ENCODE measurements at places on chromosomes 11 and 22. TPM values are rescaled to one million over a fixed set of nuclear protein-coding genes. Genes with fewer than 3 reads are reported as not detected.

SLC22A25 gene
- total RNA-seq: not detected

DNA sequence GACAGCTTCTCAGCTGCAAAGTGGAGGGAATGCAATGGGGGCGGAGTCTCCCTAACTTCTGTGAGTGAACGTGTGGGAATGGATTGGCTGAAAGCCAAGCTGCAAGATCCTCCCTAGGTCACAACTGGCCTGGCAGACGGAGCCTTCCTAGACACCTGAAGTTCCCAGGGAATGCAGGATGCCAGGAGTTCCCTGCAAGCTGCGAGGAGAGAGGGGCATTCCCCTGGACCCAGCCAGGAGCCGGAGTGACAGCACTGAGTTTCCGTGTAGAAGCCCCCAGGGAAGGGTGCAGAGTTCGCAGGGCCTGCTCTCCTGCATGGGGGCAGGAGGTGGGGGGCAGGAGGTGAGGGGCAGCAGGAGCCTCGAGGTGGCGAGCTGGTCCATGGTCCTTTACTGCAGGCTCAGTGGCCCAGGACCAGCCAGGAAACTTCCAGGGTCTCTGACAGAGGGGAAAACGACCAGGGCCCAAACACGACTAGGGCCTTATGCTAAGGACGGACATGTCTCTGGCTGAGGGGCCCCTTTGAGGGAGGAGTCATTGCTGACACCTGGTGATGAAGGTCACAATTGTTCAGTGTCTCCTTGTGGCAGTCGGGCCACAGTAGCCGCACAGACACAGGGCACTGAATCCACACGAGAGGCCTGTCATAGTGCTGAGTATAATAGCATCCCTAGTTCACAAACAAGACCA is 141.4 kb downstream of the FBXO7 start:
- no peak for DNase-seq

GRCh38 chr11:18265949-18266348 is at the start of gene SAA1:
SAA1 (plus strand) TSS chr11:18266264; CDS start chr11:18266888, 624 bp downstream.
- DNase-seq: peak; percentile 34

OR10A2 gene
- total RNA-seq: not detected

- DNase-seq: no peak
These were observed 28.5 kb downstream of the ZNF280B start for GRCh38 chr22:22479999-22480532.

- DNase-seq: no peak
These were observed 36.4 kb downstream of the RAB30 start for GRCh38 chr11:83035070-83035854.

DNA sequence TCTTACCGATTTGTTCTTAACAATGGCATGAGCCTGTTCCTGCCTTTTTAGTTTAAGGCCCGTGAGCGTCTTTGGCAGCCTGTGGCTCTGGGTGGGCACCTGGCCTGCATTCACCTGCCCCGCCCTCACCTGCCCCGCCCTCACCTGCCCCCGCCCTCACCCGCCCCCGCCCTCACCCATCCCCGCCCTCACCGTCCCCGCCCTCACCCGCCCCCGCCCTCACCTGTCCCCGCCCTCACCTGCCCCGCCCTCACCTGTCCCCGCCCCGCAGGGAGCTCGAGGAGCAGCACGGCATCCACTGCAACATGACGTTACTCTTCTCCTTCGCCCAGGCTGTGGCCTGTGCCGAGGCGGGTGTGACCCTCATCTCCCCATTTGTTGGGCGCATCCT is 14.2 kb downstream of the GATD1 start:
- peak; percentile 57 for DNase-seq

- DNase-seq: no peak
These were observed 715.8 kb upstream of the LRRC4C start for GRCh38 chr11:42175203-42175602.

DNA sequence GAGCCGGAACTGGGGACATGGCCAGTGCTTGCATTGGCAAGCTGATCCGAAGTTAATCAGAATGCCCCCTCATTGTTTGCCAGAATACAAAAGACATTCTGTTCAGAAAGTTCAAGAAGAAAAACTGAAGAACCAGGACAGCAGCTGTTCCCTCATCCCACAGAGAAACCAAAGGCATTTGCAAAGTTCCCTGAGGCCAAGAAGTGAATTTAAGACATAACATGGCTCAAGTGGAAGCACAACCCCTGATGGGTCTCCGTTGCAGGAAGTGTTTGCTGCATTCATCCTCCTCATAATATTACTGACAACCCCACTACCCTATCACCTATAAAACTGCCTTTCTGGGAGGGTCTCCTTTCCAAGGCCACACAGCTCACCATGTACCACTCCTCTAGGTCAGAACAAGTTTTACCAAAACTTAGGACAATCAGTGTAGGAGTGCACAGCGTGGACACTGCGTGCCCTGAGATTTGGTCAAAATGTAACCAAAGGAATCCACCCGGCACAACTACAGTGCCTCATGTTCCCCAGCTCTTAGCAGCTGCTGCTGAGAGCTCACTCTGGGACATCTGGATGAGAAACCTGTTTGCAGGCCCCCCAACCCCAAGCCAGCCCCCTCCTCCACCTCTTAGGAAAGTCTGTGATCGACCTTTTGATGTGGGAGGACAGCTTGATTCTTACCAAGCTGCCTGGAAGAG is 101.6 kb upstream of the AKIP1 start:
- DNase-seq: no peak

DDTL gene
- 4.1 TPM for total RNA-seq

DNA sequence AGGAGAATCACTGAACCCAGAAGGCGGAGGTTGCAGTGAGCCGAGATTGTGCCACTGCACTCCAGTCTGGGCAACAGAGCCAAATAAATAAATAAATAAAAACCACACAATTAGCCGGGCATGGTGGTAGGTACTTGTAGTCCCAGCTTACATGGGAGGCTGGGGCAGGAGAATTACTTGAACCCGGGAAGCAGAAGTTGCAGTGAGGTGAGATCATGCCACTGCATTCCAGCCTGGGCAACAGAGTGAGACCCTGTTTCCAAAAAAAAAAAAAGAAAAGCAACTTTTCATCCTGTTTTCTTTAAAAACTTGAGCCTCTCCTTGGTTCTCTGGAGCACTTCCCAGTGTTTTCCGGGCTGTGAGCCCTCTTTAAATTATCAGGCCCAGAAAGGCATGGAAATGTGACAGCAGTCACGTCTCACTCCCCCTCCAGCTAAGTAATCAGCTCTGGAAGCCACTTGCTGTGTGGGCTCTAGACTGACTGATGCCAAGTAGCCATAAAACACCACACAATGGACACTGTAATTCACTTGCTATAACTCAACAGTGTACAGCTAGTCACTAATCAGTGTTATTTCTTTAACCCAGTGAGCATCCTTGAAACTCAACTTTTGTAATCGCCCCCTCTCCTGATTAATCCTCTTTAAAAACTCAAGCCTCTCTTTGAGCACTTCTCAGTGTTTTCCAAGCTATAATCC is 13.0 kb upstream of the MCHR1 start:
- no peak for DNase-seq

DNA sequence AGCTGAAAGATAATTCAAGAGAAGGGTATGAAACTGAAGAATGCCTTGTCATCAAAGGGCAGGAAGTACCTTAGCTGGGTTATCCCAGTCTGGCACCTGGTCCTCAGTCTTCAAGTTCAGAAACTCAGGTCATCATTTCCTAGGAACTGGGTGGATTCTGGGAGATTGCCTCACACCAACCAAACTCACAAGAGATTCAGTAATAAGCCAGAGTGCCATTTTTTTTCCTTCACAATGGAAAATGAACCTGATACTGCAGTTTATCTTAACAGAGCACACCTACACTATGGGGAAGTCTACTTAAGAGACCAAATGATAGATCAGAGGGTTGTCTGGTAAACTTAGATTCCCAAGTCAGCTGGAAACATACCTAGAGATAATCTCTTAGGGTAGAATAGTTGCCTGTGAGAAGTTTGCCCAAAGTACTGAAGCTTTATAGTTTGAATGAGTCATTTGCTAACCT is 3.8 kb upstream of the BUD13 start:
- DNase-seq: no peak

GALR3 gene
- total RNA-seq: not detected

DNA sequence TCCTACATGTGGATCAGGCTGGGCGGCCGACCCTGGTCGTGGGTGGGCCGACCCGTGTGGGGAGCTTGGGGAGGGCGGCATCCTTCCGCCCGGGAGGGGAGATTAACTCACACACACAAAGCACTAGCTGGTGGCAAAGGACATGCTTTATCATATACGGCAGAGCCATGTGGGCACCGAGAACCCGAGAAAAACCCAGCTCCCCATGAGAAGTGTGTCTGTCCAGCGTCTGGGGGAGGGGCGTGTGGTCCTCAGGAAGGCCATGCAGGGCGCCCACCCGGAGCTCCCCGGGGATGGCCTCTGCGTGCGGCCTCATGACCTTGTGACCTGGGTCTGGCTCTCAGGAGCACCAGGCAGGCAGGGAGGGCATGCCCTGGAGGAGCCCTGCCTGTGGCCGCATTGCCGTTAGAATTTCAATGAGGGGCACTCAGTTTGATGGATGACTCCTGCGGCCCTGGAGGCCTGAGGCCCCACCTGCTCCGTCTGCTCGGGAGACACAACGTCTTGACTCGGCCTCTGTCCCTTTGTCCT is 39.4 kb upstream of the TOLLIP start:
- DNase-seq: no peak

- DNase-seq: peak; percentile 36
These were observed 35.3 kb downstream of the IL18 start for GRCh38 chr11:112128483-112129121.

APOA5 gene
- not detected for total RNA-seq

PARVG gene
- not detected for total RNA-seq

GRCh38 chr22:28925916-28926315 is 42.5 kb downstream of the ZNRF3 start:
- DNase-seq: no peak

GRCh38 chr11:72300268-72300667 is 56.3 kb upstream of the PHOX2A start:
- no peak for DNase-seq

- no peak for DNase-seq
These were observed 22.2 kb downstream of the CYB5R2 start for GRCh38 chr11:7651140-7651551.

CSNK2A3 gene
- total RNA-seq: 0.86 TPM

DNA sequence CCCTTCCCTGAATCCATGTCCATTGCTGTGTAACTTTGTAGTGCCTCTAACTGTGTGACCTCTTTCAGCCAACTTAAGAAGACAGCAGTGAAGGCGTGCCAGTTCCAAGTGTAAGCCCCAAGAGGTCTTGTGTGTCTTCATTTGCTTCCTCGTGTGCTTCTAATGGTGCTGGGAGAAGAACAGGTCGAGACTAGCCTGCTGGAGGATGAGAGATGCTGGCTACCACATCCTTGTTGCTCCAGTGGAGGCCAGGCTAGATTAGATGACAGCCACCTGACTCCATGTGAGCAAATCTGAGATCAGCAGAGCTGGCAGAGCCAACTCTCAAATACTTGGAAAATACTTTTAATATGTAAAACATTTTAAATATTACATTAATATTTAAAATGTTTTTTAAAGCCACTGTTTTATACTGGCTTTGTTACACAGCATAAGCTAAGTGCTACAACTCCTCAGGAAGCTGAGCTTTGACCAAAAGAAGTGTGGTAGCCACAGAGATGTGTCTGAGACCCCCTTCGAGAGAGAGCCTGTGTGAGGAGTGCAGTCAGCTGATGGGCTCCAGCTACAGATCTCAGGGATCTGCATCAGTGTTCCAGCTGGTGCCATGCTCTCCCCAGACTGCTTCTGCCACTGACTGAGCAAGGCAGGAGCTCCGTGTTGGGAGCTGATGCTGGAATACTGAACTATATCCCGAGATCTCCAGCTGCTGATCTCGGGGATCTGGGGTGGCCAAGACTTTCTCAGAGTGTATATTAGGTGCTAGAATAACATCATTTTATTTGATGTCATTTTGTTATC is 8.9 kb downstream of the KCNJ11 start:
- DNase-seq: no peak

IL17REL gene
- not detected for total RNA-seq

GRCh38 chr22:31099841-31100761 is 7.3 kb downstream of the SELENOM start:
- no peak for DNase-seq

GRCh38 chr11:120611581-120611980 is 100.0 kb downstream of the GRIK4 start:
- DNase-seq: no peak

GRCh38 chr11:77262803-77263202 is 38.7 kb downstream of the GDPD4 start:
- DNase-seq: no peak

ADM2 gene
- total RNA-seq: 10.2 TPM

DNA sequence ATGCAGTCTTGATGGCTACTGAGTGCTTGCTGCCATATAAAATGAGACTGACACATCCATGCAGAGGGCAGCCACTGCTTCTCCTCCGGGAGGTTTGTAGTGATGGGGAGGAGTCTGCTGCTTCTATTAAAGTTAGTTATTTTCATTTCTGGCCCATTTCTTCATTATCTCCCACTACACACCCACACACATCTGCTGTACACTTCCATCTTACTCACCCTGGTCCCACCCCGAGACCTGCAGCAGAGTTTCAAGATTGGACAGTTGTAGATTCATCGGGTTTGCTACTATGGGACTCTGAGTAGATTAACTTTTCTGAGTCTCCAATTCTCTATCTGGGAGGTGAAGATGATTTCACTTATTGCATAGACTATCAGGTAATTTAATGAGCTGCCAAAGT is 176.2 kb upstream of the SNX19 start:
- no peak for DNase-seq

RASGRP2 gene
- not detected for total RNA-seq

DNA sequence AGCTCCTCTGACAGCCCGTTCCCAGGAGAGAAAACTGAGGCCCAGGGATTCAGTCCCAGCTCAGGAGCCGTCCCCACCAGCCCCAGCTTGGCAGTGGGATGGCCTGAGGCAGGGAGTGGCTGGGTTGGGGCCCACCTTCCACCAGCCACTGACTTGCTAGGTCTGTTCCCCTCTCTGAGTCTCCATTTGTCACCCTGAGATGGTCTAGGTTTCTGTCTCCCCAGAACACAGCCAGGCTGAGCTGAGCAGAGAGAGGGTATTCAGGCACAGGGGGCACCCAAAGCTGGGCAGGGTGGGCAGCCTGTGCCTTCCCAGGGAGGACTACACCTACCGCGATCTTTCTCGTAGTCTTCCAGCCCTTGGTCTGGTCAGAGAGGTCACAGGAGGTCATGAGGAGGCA is 95.7 kb downstream of the PDE2A start:
- no peak for DNase-seq

- no peak for DNase-seq
These were observed 449.6 kb downstream of the GUCY1A2 start for GRCh38 chr11:106568632-106569031.

- DNase-seq: no peak
These were observed 10.1 kb downstream of the FAM83F start for GRCh38 chr22:40004836-40005235.

SHISAL1 gene
- total RNA-seq: not detected
